ENCODE measurements at places on chromosomes 1 and 21. TPM values are rescaled to one million over a fixed set of nuclear protein-coding genes. Genes with fewer than 3 reads are reported as not detected.

ADAMTSL4 gene
- total RNA-seq = 3.7 TPM

LCE1B gene
- 0.51 TPM for total RNA-seq

KANK4 gene
- 6.1 TPM for total RNA-seq

AIRE gene
- total RNA-seq = not detected

RGSL1 gene
- not detected for total RNA-seq

SMG5 gene
- 49.1 TPM for total RNA-seq

C4BPB gene
- not detected for total RNA-seq

TNNI3K gene
- total RNA-seq = not detected

DNASE2B gene
- 8.6 TPM for total RNA-seq

MCL1 gene
- 168 TPM for total RNA-seq

TMEM82 gene
- total RNA-seq = not detected

AMIGO1 gene
- 13.2 TPM for total RNA-seq

DNA sequence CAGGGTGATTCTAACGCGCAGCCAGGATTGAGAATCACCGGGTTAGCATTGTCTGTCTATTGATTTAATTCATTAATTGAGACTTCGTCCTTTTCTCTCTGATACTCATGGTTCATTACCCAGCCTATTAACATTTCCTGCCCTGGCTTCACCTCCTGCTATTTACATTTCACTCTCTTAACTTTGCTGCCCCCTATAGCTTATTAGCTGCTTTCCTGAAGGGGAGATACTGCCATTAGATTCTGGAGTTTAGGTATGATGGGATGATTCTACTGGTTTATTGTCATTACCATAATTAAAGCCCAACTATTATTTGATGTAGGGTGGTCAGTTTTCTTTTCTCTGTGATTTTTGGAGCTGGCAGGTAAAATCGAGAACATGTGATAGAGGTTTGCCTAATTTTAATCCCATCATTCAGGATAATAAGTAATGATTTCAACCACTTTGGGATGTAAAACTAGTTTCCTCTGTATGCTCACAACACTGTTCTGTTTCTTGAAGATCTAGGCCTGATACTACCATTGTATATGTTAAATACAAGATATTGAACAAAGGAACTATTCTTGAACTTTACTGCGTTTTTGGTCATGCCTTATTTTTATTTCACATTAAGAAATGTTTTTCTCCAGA lies 6.4 kb downstream of the PPP2R5A start:
- no peak overlapping the region for H3K27ac ChIP-seq
- peaks cover 5% of the 10 kb centered on the region for H3K4me1 ChIP-seq
- H3K36me3 ChIP-seq = no peaks in the 10 kb centered on the region
- no peaks in the 10 kb centered on the region for H3K27me3 ChIP-seq
- no peak overlapping the region for H3K4me3 ChIP-seq

GRCh38 chr1:205656236-205656635 lies 24.1 kb downstream of the SLC45A3 start:
- H3K4me1 ChIP-seq = peaks cover 9% of the 10 kb centered on the region
- peaks cover 6% of the 10 kb centered on the region for H3K36me3 ChIP-seq
- no peak overlapping the region for H3K4me3 ChIP-seq
- H3K27ac ChIP-seq = no peak overlapping the region
- DNase-seq = no peak

DNA sequence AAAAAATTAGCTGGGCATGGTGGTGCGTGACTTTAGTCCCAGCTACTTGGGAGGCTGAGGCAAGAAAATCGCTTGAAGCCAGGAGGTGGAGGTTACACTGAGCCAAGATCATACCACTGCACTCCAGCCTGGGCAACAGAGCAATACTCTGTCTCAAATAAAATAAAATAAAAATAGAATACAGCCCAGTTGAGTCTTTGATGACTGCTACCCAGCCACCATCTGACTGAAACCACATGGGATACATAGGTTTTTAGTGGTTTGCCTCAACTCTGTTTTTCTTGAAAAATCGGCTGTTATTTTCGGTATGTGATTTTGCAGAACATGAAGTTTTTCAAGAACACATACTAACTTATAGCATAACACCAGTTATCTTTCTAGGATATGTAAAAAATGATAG lies 46.5 kb downstream of the EPRS1 start:
- DNase-seq = no peak
- peaks cover 5% of the 10 kb centered on the region for H3K36me3 ChIP-seq
- H3K27ac ChIP-seq = no peak overlapping the region

GRCh38 chr1:54597455-54598030 lies 25.8 kb downstream of the FAM151A start:
- no peak overlapping the region for H3K27ac ChIP-seq
- no peak for DNase-seq
- H3K4me1 ChIP-seq = no peaks in the 10 kb centered on the region
- no peak overlapping the region for H3K4me3 ChIP-seq
- no peaks in the 10 kb centered on the region for H3K36me3 ChIP-seq

GRCh38 chr21:40845441-40845995 lies 1.4 kb downstream of the DSCAM start:
- no peak for DNase-seq
- peaks cover 5% of the 10 kb centered on the region for H3K27me3 ChIP-seq
- H3K27ac ChIP-seq = no peak overlapping the region
- no peaks in the 10 kb centered on the region for H3K36me3 ChIP-seq

GRCh38 chr1:26784023-26784871 lies 3.5 kb upstream of the PIGV start:
- H3K27me3 ChIP-seq = no peaks in the 10 kb centered on the region
- H3K27ac ChIP-seq = peak overlapping the region; percentile 30
- peaks cover 12% of the 10 kb centered on the region for H3K4me1 ChIP-seq
- H3K4me3 ChIP-seq = no peak overlapping the region
- peak; percentile 16 for DNase-seq

DNA sequence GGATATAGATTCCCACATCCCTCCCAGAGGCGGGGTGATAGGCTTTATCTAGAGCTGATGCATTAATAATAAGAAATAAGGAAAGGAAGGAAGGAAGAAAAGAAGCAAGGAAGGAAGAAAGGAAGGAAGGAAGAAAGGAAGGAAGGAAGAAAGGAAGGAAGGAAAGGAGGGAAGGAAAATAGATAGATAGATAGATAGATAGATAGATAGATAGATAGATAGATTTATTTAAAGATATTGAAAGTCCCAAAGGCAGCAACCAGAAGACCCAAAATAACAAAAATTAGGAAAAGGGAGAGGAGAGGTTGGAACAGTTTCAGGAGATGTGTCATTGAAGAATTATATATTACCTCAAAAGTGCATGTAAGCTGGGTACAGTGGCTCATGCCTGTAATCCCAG lies 12.2 kb upstream of the SLC26A9 start:
- H3K27ac ChIP-seq = no peak overlapping the region
- no peak for DNase-seq
- no peaks in the 10 kb centered on the region for H3K36me3 ChIP-seq
- no peak overlapping the region for H3K4me3 ChIP-seq

DNA sequence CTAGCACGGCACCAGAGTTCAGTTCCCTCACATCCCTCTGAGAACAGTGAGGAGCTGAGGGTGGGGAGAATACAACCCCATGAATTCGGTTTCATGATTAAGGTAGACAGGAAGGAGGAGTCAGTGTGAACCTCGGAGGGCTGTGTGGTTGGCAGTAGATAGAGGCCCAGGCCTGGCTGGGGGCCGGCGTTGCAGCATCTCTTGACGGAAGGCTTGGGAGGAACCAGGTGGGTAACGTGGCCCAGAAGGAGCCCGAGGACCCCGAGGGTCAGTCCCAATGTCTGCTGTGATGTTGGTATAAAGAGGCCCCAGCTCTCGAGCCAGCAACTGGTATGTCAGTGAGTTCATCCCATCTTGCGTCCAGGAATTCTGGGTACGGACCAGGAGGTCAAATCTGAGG lies 5.5 kb downstream of the PPOX start:
- DNase-seq = no peak
- no peaks in the 10 kb centered on the region for H3K36me3 ChIP-seq
- no peaks in the 10 kb centered on the region for H3K4me1 ChIP-seq
- no peak overlapping the region for H3K4me3 ChIP-seq
- peak overlapping the region; percentile 25 for H3K27ac ChIP-seq

GRCh38 chr1:176102768-176103350 lies 104.2 kb downstream of the COP1 start:
- no peaks in the 10 kb centered on the region for H3K4me1 ChIP-seq
- H3K27ac ChIP-seq = no peak overlapping the region
- no peak overlapping the region for H3K4me3 ChIP-seq
- H3K36me3 ChIP-seq = no peaks in the 10 kb centered on the region

- H3K27ac ChIP-seq = no peak overlapping the region
- DNase-seq = no peak
- H3K27me3 ChIP-seq = no peaks in the 10 kb centered on the region
- H3K36me3 ChIP-seq = no peaks in the 10 kb centered on the region
- no peak overlapping the region for H3K4me3 ChIP-seq
- no peaks in the 10 kb centered on the region for H3K4me1 ChIP-seq
These were observed 66.6 kb downstream of the BACE2 start for GRCh38 chr21:41234569-41234968.

DNA sequence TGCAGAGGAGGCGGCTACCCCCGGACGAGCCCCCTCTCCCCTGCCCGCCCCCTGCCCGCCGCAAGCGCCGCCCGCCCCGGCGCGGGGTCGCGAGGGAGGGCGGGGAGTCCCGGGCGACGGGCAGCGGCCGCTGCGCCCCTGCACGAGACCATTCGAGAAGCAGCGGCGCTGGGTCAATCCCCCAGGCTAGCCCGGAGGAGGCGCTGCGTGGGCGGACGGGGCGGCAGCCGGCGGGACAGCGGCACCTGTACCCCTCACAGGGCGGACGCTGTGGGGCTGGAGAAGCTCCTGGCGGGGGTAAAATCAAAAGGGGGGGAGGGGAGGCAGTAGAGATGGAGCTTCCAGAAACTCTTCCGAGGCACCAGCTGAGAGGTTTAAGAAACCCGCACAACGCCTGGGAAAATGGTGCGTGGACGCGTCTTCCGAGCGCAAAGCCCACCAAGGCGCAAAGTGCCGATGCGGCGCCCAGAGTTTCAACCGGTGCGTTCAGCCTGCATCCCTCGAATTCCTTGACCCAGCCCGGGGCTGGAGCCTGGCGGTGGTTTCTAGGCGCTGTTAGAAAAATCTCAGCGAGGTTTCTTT lies at the start of gene PLPPR5:
PLPPR5 (minus strand) TSS at position 1 of the 582 bp plus-strand sequence. CDS start 190 bp downstream, outside the sequence.
- H3K4me1 ChIP-seq = no peaks in the 10 kb centered on the region
- no peak within 1 kb of the TSS for H3K4me3 ChIP-seq
- no peak within 1 kb of the TSS for H3K27ac ChIP-seq

DNA sequence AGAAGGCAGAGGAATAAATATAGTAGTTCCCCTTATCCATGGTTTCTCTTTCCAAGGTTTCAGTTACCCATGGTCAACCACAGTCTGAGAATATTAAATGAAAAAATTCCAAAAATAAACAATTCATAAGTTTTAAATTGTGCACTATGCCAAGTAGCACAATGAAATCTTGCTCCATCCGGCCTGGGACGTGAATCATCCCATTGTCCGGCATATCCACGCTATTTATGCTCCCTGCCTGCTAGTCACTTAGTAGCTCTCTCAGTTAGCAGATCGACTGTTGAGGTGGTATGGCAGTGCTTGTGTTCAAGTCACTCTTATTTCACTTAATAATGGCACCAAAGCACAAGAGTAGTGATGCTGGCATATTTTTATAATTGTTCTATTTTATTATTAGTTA lies 58.6 kb upstream of the ARHGAP29 start:
- H3K4me1 ChIP-seq = no peaks in the 10 kb centered on the region
- no peak overlapping the region for H3K27ac ChIP-seq
- no peaks in the 10 kb centered on the region for H3K36me3 ChIP-seq
- H3K4me3 ChIP-seq = no peak overlapping the region
- DNase-seq = no peak

- H3K4me3 ChIP-seq = no peak overlapping the region
- DNase-seq = no peak
- no peaks in the 10 kb centered on the region for H3K4me1 ChIP-seq
- H3K27me3 ChIP-seq = no peaks in the 10 kb centered on the region
These were observed 107.0 kb upstream of the KRTAP19-8 start for GRCh38 chr21:31145274-31145673.

- no peak overlapping the region for H3K27ac ChIP-seq
- H3K4me1 ChIP-seq = no peaks in the 10 kb centered on the region
- no peaks in the 10 kb centered on the region for H3K27me3 ChIP-seq
These were observed 20.5 kb upstream of the ZBTB18 start for GRCh38 chr1:244030481-244031040.

DNA sequence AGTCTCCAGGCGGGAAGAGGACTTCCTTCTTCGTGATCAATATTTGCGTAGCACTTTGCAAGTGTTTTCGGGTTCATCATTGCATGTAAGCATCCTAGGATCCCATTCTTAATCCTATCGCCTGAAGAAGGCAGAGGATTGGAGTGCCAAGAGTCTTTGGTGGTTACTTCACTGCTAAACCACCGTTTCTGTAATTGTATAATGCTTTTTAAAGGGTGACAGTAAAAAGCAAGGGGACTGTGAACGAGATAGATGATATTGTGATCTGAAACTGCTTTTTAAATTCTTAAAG lies 345 bp upstream of the ALDH9A1 start:
- H3K4me3 ChIP-seq = peak overlapping the region; percentile 71
- no peaks in the 10 kb centered on the region for H3K27me3 ChIP-seq

DNA sequence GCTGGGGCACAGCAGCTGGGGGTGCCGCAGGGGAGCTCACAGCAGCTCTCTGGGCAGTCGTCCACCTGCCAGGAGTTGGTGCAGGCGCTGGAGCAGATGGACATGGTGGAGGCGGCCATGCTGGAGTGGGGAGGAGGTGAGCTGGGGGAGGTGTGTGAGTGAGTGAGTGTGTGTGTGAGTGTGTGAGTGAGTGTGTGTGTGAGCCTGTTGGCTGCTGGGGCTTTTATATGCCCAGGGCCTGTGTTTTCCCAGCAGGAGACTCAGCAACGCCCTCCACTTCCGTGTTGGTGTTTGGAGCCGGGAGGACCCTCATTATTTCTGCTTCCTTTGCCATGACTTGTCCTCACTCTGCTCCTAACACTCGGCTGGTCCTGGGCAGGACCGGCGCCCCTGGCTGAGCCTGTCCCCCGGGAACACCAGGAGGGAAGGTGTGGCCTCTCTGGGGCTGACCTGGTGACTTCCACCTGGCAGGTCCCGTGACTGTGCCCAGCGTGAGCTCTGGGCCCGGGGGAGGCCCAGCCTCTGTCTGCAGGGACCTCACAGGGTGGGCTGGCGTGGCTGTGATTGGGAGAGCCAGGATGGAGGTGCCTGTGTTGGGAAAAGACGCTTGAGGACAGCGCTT lies at the start of gene KRTAP10-2:
KRTAP10-2 (minus strand) TSS at position 166 of the 622 bp plus-strand sequence; CDS start at position 119, 47 bp downstream.
- no peak within 1 kb of the TSS for H3K4me3 ChIP-seq
- DNase-seq = no peak
- no peaks in the 10 kb centered on the region for H3K36me3 ChIP-seq
- H3K4me1 ChIP-seq = no peaks in the 10 kb centered on the region

DNA sequence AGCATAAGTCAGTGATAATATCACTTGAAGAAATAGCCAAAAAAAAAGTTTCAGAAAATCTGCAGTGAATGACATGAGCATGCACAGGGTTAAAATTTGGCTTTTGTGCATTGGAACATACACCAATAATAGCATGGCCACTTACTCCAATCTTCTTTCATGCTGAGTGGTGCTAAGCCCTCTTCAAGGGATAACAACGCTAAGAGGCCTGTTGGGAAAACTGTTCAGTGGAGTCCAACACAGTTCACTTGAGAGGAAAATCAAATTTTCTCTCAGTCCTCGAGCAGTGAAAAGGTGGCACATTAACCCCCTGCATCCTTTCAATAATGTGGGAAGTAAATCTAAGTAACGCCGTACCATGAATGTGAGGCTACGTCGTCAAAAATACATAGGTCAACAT lies 264.7 kb downstream of the SPATA17 start:
- no peaks in the 10 kb centered on the region for H3K4me1 ChIP-seq
- H3K36me3 ChIP-seq = no peaks in the 10 kb centered on the region
- H3K27ac ChIP-seq = no peak overlapping the region
- DNase-seq = no peak

GRCh38 chr1:180175291-180175690 lies 20.6 kb downstream of the QSOX1 start:
- H3K36me3 ChIP-seq = no peaks in the 10 kb centered on the region
- no peak for DNase-seq
- H3K4me1 ChIP-seq = no peaks in the 10 kb centered on the region

GRCh38 chr1:9871707-9872425 lies 38.2 kb downstream of the CTNNBIP1 start:
- no peak overlapping the region for H3K27ac ChIP-seq
- peaks cover 2% of the 10 kb centered on the region for H3K4me1 ChIP-seq
- H3K36me3 ChIP-seq = no peaks in the 10 kb centered on the region
- H3K27me3 ChIP-seq = no peaks in the 10 kb centered on the region
- H3K4me3 ChIP-seq = no peak overlapping the region

All from prostate gland (tissue), 2 donors.